ENCODE measurements at places on chromosomes 13 and 19.

GRCh38 chr19:19570571-19570970, 32.5 kb downstream of the CILP2 start:
- no peak for DNase-seq

- no peak for DNase-seq
These were observed 317.8 kb downstream of the ATP8A2 start for GRCh38 chr13:25689539-25689938.

DNA sequence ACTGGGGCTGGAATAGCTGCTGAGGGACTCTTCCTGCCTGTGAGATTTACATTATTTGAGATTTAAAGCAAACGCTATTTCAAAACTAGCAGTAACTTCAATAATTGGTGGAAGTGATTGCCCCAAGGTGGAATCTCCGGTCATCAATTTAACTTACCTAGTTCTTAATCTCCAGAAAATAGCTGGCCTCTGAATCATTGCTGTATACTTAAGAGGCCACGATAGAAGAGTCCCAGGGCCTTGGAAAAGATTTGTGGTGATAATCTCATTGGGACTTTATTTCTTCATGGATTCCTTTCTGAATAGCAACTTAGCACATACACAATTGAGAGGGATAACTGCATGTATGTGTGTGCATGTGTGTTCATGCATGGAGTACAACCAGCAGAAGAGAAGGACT, 120.2 kb downstream of the DNAJC15 start:
- no peak for DNase-seq

DNA sequence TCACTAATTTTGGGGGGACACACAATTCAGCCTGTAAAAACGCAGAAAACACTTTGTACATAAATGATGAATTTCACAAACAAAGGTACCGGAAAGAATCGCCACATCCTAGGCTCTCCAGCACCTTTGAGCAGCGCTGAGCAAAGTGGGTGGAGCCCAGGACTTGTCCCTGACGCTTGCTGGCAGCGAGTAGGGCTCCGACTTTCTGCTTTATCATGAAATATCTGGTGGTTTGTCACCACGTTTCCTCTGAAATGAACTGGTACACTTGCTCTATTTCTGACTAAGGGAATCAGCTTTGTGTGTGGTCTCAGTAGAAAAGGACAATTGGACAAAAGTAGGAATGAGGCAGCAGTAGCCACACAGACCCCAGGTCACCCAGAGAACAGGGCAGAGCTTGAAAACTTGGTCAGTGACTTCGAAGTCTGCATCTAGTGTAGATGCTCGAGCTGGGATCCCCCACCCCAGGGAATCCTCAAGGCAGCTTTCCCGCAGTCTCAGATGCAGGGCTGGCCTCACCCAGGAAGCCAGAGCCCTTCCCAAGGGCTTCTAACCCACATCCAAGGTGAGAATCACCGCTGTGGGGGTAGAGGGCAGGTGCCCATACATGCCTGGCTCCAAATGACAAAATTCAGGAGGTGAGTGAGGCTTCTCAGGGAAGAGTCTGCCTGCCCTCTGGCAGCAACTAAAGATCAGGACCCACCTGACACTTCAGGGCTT, 85.3 kb upstream of the SOX1 start:
- no peak for DNase-seq

GRCh38 chr19:12237143-12237839, 57.4 kb downstream of the ZNF44 start:
- no peak for DNase-seq

DNA sequence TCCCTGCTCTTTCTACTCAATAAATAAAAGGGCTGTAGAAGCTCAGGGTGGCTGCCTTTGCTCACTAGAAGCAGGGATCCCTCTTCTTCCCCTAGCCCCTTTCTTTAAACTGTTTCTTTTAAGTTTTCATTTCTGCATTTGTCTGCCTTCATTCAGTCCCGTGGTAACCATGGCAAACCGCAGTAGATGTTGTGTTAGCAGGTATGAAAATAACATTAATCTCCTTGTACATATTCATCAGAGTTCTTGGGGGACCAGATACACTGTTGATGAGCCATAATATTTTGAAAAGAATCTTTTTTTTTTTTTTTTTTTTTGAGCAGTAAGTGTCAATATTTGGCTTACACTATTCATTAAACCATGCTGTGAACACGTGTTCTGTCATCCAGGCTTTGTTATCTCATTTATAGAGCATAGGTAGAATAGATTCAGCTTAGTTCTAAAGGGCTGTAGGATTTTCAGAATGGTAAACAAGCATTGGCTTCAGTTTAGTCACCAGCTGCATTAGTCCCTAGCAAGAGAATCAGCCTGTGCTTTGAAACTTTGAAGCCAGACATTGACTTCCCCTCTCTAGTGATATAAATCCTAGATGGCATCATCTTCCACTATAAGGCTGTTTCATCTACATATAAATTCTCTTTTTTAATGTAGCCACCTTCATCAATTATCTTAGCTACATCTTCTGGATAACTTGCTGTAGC, 59.4 kb upstream of the SPRY2 start:
- no peak for DNase-seq

- no peak for DNase-seq
These were observed 1.4 kb upstream of the CACNG7 start for GRCh38 chr19:53907690-53908089.

GRCh38 chr13:101681834-101682233, 229.4 kb downstream of the ITGBL1 start:
- peak; percentile 20 for DNase-seq
